MG63 (cell line): ENCODE measurements at places on chromosomes 6 and 20. TPM values are rescaled to one million over a fixed set of nuclear protein-coding genes. Genes with fewer than 3 reads are reported as not detected.
A peak's percentile ranks its signal among the peaks of the same experiment; 100 is the strongest.

- peak; percentile 92 for DNase-seq
Measured at GRCh38 chr6:133502441-133503335, 261.5 kb downstream of the EYA4 start.

GRCh38 chr6:20427856-20428255 lies 26.2 kb downstream of the E2F3 start:
- no peak for DNase-seq

GRCh38 chr6:106693418-106693817 lies 64.0 kb downstream of the QRSL1 start:
- DNase-seq: no peak

GRCh38 chr6:44045672-44046015 lies 81.6 kb downstream of the MRPL14 start:
- peak; percentile 100 for DNase-seq

DNA sequence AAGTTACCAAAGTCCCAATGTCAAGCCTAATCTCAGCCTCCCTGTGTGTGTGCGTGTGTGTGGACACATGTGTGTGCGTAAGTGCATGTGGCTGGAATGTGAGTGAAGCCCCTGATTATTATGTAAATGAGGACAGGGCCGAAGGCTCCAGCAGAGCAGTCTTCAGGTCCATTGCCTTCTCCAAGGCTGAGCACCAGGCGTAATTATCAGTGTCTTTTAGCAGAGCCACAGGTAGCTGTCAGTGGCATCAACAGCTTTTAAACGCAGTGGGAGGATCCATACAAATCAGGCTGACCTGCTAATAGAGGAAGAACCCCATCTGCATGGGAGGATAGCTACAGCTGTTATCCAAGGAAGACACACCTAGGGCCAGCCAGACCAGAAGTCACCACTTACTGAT lies 324.3 kb upstream of the MOCS1 start:
- no peak for DNase-seq

- no peak for DNase-seq
Measured at GRCh38 chr6:56868687-56869086, 86.2 kb upstream of the BEND6 start.

GRCh38 chr6:19999319-20000191 lies 162.4 kb downstream of the ID4 start:
- peak; percentile 30 for DNase-seq

The LINC00237 gene
- total RNA-seq: not detected in 2 replicates

- DNase-seq: no peak
Measured at GRCh38 chr6:157995458-157995857, 13.8 kb downstream of the SYNJ2 start.

DNA sequence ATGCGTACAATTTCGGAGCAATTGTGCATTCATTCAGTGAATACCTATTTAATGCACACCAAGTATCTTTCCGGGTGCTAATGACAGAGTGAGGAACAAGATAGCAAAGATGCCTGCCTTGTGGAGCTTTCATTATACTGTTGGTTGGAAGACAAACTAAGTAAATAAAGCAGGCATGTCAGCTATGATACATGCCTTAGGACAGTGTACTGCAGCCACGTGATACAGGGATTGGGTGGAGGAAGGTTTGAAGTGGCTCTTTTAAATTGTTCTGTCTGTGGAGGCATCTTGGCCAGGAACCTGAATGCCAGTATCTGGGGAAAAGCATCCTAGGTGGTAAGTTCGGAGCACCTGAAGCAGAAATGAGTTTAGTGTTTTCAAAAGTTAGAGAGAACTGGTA lies 3.0 kb upstream of the OTOR start:
- DNase-seq: no peak

GRCh38 chr20:58449681-58450221 lies 60.7 kb downstream of the VAPB start:
- no peak for DNase-seq

- DNase-seq: no peak
Measured at GRCh38 chr20:1915725-1916124, 20.5 kb downstream of the SIRPA start.

DNA sequence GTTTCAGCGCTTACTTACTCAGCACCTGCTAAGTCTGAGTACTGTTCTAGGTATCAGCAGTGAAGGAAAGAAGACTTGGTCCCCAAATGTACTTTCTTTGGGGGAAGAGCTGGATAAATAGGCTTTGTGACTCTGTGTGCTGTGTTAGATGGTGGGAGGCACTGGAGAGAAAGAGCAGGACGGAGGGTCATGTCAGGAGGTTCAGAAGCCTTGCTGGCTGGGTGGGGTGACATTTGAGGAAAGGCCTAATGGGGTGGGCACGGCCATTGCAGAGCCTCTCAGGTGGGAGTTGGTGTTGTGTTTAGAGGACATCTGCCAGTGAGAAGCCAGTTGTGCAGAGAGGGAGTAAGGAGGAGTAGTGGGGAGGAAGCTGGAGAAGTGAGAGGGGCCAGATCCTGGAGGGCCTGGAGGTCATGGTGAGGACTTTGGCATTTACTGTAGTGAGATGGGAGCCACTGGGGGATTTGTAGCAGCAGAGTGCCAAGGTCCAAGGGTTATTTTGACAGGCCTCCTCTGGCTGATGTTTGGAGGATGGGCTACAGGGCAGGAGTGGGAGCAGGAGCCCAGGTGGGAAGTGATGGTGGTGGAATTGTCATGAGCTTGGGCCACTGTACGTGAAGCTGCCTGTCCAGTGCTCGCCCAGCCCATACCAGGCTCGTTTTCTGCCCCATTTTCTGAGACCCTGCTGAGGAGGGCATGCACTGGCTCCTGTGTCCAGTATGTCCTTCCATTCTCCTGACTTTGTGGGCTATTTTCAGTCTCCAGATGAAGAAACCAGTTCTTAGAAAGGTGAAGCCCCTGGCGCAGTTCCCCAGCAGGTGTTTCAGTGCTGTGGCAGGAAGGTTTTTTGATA lies 886 bp downstream of the SDCBP2 start:
- DNase-seq: no peak

- no peak for DNase-seq
Measured at GRCh38 chr6:156065849-156066248, 610.2 kb upstream of the NOX3 start.

DNA sequence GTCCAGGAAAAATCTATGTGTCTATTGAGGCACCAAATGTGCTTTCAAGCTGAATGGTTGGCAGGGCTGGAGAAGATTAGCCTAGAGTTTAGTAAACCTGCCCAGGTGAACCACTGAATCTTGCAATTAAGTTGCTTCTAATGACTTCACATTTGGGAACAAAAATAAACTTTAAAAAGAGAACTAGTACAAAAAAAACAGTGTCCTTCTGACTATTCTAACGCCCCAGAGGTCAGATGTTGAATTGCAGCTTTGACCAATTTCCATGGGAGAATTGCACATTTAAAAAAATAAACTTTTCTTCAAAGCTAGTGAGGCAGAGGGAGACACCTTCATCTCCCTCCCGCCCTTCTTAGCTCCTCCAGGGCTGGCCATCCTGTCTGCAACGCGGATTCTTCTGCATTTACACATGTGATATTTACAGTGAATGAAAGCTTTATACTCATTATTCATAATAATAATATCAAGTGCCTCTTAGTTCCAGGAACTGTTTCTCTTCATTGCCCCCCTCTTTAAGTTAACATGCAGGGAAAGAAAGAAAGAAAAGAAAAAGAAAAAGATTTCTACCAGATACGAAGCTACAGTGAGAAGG lies 270.2 kb downstream of the SMOC2 start:
- no peak for DNase-seq

The CD109 gene
- 19.1 and 20.7 TPM in 2 replicates for total RNA-seq

DNA sequence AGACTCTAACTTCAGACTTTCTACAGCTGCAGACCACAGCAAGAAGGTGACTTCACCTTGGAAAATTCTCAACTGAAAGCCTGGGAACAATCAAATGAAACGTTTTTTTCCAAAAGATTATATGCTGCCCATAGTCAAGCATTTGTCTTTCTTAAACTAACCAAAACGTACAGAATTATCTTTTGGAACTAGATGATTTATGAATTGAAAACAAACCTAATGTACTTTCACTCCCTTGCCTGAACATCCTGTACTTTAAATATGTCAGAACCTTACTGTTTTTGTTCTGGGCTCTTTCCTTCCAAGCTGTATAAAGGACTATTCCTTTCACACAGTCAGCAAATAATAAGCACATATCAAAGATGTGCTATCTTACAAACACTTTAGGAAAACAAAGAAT lies 62.4 kb upstream of the TNFAIP3 start:
- DNase-seq: no peak

GRCh38 chr6:28251661-28252008 lies 434 bp downstream of the ZKSCAN4 start:
- DNase-seq: no peak

The HIVEP2 gene
- 2.4 and 3.1 TPM in 2 replicates for total RNA-seq

- DNase-seq: no peak
Measured at GRCh38 chr6:116741571-116741970, 23.9 kb downstream of the FAM162B start.

The HTR1B gene
- total RNA-seq: not detected in 2 replicates

DNA sequence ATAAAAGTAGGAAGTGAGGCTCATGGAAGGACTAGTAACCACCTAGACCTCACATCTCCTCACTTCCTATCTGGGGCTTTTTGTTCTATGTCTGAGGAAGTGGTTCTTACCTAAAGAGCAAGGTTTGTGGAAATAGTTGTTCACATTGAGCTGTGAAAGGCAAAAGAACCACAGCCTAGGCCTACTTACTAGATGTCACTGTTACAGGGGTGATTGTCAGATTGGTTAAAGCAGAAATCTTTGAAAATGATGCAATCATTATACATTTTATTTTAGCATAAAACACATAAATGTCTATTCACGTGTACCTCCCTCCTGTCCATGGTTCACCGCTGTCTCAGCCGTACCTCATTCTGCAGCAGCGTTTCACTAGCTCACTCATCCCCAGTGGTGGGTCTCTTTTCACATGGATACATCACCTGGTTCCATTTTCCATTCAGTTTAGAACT lies 268.8 kb downstream of the TMEM242 start:
- no peak for DNase-seq

DNA sequence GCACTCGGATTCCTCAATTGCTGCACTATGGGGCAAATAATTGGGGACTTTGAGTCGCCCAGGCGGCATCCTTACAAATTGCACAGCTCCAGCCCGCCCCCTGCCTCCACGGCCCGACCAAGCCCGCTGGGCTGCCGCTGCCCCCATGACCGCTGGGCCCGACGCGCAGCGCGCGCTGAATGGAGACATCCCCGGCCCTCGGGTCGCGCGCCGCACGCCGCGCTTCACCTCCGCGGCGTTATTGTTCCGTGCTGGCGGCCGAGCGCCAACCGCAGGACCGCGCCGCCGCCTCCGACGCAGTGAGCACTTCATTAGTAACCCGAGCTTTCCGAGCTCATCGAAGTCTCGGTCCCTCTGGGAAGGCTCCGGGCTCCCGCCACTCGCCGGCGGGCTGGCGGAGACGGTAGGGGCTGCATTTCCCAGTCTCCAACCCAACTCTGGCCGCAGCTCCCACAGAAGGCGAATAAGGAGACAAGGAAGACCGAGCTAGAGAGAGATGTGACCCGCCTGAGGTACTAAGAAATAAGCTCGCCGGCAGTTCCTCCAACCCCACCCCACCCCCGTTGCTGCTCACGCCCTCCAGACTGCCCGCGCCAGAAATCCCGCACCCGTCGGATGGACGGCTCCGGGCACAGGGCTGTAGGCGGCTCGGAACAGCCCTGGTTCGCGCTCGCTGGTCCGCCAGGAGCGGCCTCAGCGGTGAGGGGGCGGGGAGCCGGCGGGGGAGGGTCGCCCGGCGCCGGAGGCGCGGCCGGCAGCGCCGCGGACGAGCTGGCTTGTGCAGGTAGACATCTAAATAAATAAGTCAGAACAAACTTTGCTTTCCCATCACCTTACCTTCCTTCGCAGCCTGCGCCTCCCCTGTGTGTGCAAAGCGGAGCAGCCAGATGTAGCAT lies 703 bp downstream of the EPHA7 start:
- peak; percentile 69 for DNase-seq

- DNase-seq: peak; percentile 23
Measured at GRCh38 chr6:150301846-150302519, 66.8 kb upstream of the IYD start.

DNA sequence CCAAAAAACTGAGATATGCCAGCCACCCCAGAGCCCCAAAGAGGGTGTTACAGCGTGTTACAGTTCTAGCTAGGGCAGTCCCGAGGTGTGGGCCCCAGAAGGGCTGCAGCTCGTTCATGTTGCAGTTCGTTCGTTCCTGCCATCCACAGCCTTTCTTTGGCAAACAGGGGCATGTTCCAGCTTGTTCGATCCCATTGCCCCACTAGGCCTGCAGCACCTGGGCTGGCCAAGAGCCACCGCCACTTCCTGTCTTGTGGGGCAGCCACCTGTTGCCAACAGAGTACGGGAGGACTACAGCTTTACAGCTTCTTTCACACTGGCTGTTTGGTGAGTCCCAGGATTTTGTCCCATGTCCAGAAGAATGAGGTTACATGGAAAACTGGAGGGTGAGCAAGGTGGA lies 198.1 kb downstream of the MMUT start:
- DNase-seq: no peak
